ENCODE measurements at places on chromosomes 12 and 14.
A peak's percentile ranks its signal among the peaks of the same experiment; 100 is the strongest.

- no peak for DNase-seq
Measured at GRCh38 chr12:104414581-104415341, 42.0 kb upstream of the CHST11 start.

- peak; percentile 91 for DNase-seq
Measured at GRCh38 chr12:54413284-54414190, 5.5 kb downstream of the ITGA5 start.

- no peak for DNase-seq
Measured at GRCh38 chr12:110743571-110744093, 941 bp upstream of the PPP1CC start.

DNA sequence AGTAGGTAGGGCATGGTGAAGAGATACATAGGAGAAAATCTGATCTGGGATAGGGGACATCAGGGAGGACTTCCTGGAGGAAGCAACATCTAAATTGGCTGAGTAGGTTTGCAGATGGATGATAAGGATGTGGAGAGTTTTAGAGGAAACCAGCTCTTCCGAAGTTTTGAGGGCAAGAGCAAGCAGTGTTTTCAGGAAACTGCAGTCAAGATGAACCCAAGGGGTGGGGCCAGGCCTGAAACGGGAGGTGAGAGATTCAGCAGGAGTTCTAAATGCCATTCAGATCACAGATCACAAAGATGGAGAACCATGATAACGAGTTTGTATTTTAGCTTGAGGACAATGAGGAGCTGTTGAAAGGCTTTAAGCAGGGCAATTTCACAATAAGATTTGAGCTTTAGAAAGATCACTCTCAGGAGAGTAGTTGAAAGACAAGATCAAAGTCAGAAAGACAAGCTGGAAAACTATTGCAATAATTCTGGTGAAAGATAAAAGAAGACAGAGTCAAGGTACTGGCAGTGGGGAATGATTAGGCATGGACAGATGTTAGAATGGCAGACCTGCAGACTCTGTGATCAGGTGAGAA is 70.1 kb upstream of the PLXNC1 start:
- peak; percentile 64 for DNase-seq

DNA sequence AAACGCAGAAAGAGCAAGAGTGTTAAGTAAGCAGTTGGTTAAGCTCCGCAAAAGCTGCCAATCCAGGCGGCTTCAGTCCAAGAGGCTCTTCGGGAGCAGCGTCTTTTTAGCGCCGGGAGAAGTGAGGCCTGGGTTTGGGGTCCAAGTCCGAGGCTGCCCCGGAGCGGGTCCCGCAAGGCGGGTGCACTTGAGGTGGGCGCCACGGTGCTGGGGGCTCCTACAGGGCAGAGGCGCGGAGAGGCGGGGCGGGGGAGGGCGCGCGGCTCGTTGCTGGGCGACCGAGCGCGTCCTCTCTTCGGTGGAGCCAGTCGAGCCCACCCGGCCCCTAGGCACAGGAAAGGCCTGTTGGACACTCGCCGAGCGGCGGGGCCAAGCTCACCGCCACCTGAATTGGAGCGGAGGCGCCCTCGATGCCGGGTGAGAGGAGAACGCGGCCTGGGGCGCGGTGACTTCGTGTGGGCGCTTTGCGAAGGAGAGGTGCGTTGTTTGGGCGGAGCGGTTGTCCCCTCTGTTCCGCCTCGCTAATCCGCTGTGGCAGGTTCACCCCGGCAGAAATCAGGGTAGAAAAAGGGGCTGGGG is 15.6 kb downstream of the TTC6 start:
- DNase-seq: no peak

DNA sequence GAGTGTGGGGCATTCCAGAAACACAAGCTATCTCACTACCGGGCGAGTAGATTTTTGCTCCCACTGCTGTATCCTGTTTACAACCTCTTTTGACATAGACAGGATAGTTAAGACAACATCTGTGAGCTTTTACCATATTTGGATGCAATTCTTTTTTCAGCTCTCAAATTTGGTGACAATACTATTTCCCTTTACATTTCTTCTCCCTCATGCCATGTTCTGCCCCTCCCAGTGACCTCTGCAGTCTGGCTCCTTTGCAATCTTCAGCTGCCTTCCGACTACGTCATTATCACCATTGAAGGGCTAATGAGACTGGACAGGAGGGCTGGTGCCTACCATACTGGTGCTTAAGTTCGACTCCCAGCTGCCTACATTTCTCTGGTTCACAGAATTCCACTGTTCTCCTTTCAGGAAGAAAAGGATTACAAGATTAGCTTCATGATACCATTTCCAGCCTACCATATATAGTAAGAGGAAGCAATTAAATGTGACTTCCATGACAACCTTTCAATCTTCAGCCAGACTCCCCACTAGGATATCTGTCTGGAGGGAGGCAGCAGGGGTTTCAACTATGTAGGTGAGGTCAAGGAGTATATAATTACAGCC is 251.6 kb downstream of the PHLDA1 start:
- peak; percentile 27 for DNase-seq

GRCh38 chr14:34489324-34489723 is 27.3 kb upstream of the SPTSSA start:
- DNase-seq: no peak

DNA sequence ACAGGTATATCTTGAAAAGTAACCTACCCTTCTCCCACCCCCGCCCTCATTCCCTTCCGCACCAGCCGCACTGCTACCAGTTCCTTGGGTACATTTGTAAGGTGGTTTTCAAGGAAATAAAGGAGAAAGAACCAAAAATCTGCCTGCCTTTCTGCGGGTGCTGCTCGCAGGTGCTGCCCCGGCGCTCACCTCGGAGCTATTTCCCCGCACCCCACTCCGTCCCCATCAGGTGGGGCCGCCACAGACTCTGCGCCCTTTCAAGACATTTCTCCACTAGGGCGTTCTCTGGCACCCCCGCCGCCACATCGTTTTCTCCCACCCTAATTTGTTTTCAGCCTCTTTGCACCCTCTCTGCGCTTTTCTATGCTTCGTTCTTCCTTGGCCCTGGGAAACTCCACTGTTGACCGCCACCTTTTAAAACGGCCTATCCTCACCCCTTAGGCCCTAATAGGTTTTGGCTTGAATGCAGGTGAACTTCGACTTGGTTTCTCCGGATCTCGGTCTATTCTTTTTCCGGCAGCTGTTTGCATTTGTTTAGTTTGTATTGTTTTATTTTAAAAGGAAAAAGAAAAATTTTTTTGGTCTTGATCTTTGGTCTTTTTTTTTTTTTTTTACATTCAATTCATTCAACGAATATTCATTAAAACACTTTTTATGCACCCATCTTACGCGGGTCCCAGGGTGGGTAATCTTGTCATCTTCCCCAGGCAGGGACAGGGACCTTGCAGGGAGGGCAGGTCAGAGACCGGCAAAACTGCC is 3.0 kb downstream of the VSX2 start:
- DNase-seq: no peak

DNA sequence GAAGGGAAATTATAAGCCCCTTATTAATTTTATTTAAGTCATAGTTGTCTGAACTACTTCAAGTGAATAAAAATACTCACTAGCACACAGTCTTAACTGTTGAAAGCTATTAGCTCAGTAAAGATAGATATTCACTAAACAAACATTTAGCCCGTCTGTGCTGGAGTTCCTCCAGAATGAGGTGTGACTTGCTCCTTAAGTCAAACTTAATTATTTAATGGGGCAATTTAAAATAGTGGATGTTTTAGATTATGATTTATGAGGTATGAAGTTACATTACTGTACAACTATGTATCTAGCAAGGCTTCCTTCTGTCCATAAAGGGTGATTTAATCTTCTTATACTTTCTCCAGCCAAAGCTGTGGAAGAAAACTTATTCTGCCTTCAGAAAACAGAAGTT is 414.0 kb upstream of the FLRT2 start:
- DNase-seq: no peak

DNA sequence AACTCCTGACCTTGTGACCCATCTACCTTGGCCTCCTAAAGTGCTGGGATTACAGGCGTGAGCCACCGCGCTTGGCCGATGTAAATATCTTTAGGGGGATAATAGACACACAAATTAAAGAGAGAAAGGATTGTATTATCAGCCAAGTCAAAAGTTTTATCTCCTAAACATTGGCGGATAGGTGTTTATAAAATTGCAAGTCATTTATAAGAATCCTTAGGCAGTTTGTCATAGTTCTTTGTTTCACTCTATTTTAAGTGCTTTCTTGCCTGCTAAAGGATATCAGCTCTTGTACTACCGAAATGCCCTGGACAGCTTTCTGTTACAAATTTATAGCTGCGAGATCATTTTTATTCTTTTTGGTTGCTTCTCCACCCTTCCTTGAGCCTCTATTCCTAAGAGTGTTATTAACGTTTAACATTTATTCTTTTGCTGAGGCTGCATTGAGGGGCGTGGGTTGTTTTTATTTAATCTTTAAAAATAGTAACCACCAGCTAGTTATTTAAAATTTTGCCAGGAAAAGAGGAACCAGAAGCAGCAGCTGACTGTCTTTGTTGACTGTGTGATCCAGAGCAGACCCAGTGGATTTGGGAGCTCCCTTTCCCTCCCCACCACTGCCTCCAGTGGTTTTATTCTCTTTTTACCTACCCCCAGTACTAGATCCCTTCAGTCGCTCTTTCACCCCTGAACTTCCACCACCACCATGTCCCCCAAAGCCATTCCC is 106.4 kb downstream of the DIP2B start:
- peak; percentile 46 for DNase-seq
